NCI-H2107 (cell line): ENCODE measurements at places on chromosomes 3 and 15.

DNA sequence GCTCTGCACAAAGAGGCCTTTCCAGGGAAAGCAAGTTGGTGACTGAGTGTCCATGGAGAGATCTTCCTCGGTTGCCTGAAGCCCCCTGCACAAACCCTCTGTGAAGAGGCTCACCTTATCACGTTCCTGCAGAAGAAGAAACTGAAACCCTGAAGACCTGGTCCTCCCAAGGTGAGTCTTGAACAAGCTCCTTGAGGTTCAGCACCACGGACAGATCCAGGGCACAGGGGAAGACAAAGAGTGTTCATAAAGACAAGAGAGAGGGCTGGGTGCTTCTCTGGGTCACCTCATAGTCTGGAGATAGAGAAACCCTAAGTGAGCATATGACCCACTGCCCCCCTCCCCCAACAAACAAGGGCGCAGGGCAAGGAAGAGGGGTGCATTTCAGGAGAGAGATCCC lies 21.7 kb upstream of the TBC1D21 start:
- no peak for DNase-seq

DNA sequence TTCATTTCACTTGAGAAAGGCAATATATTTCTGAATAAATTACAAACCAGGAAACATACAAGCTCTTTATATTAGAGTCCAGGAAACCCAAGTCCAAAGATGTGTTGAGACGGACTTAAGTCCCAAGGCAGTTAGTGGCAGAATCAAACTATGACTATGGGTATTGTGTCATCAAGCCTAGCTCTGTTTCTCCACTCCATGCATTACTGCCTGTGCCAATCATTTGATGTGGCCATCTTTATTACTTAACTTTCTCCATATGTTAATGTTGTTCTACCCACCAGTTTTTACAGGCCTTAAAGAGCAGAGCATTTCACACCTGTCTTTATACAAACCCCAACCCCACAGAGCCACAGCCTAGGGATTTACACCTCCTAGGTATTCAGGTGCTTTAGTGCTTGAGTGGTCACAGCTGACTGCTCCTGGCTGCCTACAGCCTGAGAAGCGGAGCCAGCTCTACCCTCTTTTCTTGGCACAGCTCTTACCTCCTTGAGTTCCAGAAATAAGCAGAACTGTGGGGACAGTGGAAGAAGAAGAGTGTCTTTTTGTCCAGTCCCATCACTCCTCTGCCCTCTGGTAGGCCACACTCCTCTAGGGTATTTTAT lies 92.1 kb downstream of the DTWD1 start:
- peak; percentile 14 for DNase-seq

GRCh38 chr3:114216186-114216970 lies 21.0 kb downstream of the ZNF80 start:
- no peak for DNase-seq

DNA sequence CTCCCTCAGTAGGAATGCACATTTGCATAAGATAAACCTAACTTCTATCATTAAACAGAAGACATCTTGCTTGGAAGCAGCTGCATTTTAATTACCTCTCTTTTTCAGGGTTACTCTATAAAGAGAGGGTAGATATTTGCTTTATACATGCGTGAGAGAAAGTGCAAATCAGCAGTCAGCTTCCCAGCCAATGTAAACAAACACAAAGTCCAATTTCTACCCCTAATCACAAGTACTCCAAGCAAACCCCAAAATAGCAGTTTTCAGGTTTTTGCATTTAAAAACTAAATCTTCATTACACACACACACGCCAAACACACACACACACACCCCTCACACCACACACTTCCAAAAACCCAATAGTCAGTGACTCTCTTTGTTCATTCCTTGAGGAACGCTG lies 303.9 kb upstream of the ALCAM start:
- DNase-seq = no peak

DNA sequence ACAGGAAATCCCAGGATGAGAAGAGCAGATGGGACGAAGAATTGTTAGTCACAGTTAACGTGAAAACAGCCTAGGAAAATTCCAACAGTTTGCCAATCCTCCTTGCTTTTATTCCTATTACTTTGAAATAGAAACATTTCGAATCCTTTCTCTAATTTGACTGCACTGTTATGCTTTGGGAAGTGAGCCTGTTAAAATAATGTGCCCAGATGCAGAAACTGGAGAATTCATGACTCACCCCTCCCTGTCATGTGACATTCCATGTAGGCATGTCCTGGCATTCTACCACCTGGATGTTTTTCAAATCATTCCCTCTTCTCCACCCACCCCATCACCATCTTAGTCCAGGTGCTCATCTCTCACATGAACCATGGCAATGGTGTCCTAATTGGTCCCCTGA lies 107.3 kb downstream of the MINAR1 start:
- DNase-seq = no peak
